ENCODE measurements at places on chromosomes 1 and 21. TPM values are rescaled to one million over a fixed set of nuclear protein-coding genes. Genes with fewer than 3 reads are reported as not detected.

The AIM2 gene
- total RNA-seq: not detected

The MYBPH gene
- total RNA-seq: not detected

The LCE2C gene
- not detected for total RNA-seq

The OVAAL gene
- not detected for total RNA-seq

The INPP5B gene
- 4.0 TPM for total RNA-seq

The DENND2C gene
- total RNA-seq: 0.50 TPM
